NCI-H1436 (cell line): ENCODE measurements at places on chromosomes 12 and 14.

- no peak for DNase-seq
Measured at GRCh38 chr12:14281539-14281938, 83.9 kb upstream of the ATF7IP start.

GRCh38 chr12:121786440-121786825 lies 7.1 kb downstream of the RHOF start:
- DNase-seq: no peak

- no peak for DNase-seq
Measured at GRCh38 chr14:89017417-89017816, 193.0 kb downstream of the TTC8 start.

GRCh38 chr14:99316281-99317163 lies 44.5 kb upstream of the BCL11B start:
- DNase-seq: no peak

GRCh38 chr12:104521731-104522130 lies 65.0 kb downstream of the CHST11 start:
- DNase-seq: no peak

GRCh38 chr12:68773582-68773981 lies 27.6 kb downstream of the SLC35E3 start:
- DNase-seq: no peak

- no peak for DNase-seq
Measured at GRCh38 chr12:56062996-56063395, 17.0 kb upstream of the ERBB3 start.

DNA sequence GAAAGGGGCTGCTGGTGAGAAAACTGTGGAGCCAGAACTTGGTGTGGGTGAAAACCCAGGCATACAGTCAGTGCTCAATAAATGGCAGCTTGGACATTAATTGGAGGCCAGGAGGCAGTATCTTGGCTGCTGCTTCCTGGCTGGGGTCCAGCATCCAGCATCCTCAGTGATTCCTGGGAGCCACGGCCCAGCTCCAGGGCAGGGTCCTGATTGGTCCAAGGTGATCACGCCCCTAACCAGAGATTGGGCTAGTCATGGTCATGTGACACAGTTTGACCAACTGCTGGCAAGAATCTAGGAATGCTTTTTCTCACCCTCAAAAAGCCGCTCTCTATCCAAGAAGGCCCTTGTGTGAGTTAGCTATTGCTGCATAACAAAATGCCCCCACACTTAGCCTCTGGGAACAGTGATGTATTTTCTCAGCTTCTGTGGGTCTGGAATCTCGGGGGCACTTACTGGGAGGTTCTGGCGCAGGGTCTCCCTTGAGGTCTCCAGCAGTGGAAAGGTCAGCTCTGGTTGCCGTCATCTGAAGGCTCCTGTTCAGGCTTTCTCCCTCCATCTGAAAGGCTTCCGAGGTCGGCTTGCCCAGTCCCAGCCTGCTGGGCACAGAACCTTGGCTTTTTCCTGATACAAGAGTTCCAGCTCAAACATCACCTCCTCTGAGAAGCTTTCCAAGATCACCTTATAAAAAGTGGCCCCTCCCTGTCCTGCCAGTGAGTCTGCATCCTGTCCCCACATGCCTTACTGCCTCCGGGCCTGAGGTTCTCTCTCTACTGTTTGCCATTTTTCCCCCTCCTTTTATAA lies 119.2 kb upstream of the NCOR2 start:
- no peak for DNase-seq

DNA sequence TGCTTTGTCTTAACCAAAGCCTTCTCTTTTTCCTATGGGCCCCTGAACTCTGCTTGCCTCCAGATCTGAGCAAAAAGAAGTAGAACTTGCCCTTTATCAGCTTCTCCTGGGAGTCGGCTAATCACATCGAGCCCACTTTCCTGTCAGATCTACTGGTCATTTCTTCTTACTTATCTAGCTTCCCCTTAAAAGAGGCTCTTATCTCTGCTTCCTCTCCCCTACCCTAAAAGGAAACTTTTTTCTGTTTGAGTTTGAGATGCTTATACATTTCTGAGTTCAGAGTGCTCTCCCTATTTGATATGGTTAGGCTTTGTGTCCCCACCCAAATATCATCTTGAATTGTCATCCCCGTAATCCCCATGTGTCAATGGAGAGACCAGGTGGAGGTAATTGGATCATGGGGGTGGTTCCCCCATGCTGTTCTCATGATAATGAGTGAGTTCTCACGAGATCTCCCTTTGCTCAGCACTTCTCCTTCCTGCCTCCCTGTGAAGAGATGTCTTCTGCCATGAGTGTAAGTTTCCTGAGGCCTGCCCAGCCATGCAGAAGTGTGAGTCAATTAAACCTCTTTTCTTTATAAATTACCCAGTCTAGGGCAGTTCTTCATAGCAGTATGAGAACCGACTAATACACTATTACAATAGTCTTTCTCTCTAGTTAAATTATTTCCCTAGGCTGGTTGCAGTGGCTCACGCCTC lies 114.7 kb upstream of the AMN1 start:
- no peak for DNase-seq

DNA sequence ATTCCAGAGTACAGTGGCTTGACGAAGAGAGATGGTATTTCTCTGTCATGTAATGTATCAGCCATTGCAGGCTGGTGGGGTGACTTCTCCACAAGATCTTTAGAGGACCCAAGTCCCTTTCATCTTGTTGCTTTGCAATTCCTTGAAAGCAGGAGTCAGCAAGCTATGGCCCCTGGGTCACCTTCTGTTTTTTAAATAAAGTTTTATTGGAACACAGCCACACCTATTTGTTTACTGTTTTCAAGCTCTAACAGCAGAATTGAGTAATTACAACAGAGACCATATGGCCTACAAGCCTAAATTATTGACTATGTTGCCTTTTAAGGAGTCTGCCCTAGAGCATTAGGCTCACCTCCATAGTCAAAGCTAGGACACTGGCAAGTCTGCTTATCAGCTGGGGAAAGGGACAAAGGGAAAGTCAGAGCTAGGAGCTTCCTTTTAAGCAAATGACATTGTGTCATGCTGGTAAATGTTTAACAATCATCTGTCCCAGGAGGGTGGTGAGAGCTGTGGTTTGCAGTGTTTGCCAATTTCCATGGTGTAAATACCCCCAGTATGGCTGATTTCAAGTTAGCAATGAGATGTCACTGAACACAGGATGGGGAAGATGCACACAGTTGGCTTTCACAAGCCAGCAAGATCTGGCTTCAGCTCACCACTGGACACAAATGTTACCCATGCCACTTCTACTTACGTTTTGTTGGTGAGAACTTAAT lies 87.7 kb upstream of the PWP1 start:
- DNase-seq: no peak

- no peak for DNase-seq
Measured at GRCh38 chr12:130661486-130662255, 54.4 kb downstream of the RIMBP2 start.

GRCh38 chr14:81557146-81557545 lies 23.5 kb upstream of the SEL1L start:
- DNase-seq: no peak

GRCh38 chr14:76446921-76447320 lies 71.0 kb downstream of the ESRRB start:
- DNase-seq: no peak

DNA sequence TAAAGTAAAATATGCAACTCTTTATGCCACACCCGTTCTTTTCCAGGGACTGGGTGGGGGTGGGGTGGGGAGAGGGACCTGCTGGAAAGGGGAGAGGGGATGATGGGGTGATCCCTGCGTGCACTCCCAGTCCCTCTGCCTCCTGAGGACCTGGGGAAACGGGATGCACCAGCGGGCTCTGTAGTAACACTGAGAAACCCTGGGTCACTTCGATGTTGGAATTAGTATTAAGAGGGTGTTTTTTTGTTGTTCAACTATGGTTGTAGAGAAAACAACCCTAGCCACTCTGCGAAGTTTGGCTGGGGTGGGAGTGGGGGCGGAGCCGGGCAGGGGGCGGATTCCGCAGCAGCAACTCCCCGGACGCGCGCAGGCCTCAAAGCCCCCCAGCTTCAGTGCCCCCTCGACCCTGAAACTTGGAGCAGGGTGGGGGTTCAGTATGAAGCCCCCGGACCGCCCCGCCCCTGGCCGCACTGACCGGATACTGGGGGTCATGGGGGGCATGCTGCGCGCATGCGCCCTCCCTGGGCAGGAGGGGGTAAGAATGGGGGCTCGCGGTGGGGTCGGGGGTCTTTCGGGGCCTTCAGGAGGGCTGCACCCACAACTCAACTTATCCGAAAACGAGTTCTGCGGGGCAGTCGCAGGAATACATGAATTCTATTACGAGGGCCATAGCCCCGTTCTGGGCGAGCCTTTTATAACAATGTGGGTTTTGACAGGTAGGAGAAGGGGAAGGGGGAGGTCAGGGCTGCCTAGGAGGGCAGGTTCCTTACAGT lies 1.3 kb upstream of the ARHGEF25 start:
- no peak for DNase-seq

- no peak for DNase-seq
Measured at GRCh38 chr12:12541782-12542181, 20.9 kb downstream of the DUSP16 start.

DNA sequence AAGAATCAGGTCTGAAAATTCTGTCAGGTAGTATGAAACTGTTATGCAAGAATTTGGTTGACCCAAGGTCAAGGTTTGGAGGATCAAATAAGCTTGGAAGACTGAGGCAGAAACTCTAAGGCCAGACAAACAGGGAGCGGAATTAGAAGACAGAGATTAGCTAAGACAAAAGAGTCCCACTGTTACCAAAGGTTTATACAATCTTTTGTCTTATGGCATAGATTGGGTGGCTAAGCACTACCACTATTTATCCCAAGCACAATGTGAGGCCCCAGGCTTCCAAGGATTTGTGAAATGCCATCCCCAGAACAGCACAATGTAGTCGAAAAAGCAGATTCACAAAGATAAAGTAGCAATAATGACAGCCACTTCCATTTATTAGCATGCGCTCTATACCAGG lies 311.2 kb downstream of the SEC23A start:
- DNase-seq: no peak

- no peak for DNase-seq
Measured at GRCh38 chr14:101243587-101244338, 317.5 kb upstream of the DIO3 start.

- DNase-seq: no peak
Measured at GRCh38 chr12:79706676-79707075, 15.9 kb upstream of the PAWR start.

GRCh38 chr12:58895053-58895452 lies 25.3 kb downstream of the LRIG3 start:
- DNase-seq: no peak
